ENCODE measurements at places on chromosomes 7 and 10.

DNA sequence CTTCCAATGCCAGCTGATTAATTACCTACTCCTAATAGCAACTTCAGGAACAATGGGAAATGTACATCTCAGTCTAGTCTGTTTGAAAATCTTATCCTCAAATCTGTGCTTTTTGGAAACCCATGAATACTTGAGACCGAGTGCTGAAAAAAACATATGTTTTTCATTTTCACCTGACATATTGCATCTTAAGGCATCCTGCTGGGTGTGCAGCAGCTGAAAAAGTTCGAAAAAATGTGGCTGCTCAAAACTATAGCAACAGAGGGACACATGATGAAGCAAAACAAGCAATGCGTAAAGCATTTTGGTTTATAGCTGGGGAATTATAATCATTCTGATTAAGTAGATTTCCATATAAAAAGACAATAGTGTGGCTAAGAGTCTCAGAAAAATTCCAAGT lies 218.0 kb downstream of the CREB5 start:
- DNase-seq = no peak

GRCh38 chr7:54858008-54858692 lies 99.1 kb upstream of the SEC61G start:
- no peak for DNase-seq

DNA sequence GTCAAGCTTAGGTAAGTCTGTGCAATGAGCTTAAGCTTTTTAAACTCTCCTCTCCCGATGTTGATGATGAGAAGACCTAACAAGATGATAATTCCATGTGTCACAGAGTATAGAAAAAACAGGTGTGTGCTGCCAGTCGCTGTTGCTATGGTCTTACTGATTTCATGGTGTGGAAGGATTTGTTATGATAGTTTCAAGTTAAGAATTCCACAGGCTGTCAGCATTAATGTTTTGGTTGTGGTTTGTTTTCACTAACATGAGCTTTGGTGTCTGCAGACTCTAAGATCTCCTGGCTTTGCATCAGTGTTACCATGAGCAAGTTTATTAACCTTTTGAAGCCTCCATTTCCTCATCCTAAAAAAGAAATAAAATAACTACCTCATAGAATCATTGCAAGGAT lies 123.7 kb downstream of the NSUN6 start:
- DNase-seq = no peak

DNA sequence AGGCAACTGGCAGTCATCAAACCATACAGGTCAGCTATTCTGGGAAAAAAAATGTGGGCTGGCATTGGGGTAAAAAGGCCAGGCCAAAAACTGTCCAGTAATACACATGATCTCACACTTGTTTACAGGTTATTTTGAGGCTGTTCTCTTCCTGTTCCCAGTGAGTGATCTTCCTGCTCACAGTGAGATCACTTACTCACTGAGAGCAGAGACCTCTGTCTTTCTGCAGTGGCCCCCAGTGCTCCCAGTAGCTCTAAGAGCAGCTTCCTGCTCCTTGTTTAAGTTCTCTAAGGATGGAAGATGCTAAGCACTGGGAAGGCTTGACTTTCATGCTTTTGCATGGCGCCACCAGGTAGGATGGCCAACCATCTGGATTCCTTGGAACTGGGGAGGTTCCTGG lies 93.5 kb upstream of the KIAA1217 start:
- no peak for DNase-seq
